T-helper 1 cell (primary cell): ENCODE measurements at places on chromosomes 6 and 20.

- no peak for DNase-seq
Observed at GRCh38 chr6:50602292-50602691, 111.0 kb upstream of the TFAP2D start.

DNA sequence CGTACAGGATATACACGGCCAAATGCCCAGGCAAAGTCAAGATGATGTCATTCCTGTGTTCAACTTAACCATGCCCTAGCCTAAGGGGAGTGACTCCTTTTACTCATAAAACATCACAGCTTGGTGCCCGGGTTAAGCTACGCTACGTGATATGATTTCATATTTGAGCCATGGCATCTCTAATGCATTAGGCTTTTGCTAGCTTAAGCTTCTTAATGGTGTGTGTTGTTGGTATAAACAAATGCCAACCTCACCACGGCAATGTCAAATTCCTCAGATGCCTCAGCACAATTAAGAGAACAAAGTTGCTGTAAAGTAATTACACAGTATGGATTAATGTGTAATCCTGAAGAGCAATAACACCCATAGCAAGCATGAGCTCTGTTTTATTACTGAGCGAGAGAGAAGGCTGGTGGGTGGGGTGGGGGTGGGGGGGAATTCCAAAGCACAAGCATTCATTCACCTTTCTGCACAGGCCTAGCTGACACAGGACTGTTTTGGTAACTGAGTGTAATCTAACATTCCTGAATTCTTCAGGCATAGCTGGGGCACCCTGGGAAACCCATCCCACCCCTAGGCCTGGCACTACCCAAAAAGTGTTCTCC lies 44.7 kb upstream of the CNKSR3 start:
- no peak for DNase-seq

DNA sequence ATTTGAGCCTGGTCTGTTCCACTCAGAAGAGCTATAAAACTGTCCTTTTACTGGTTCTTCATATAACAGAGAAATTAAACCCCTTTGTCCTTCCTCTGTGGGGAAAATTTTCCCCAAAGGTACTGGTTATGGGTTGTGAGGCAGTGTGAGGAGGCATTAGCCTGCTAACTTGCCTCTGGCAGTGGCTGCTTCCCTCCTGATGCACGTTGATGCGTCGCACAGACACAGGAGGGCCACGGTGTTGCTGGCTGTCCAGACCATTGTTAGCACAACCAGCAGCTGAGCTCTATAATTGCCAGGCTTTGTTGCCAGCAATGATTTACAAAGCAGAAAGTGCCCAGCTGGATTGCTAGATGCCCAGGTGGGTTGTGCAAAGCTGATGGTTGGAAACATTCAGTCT lies 10.1 kb downstream of the AAR2 start:
- DNase-seq: no peak

DNA sequence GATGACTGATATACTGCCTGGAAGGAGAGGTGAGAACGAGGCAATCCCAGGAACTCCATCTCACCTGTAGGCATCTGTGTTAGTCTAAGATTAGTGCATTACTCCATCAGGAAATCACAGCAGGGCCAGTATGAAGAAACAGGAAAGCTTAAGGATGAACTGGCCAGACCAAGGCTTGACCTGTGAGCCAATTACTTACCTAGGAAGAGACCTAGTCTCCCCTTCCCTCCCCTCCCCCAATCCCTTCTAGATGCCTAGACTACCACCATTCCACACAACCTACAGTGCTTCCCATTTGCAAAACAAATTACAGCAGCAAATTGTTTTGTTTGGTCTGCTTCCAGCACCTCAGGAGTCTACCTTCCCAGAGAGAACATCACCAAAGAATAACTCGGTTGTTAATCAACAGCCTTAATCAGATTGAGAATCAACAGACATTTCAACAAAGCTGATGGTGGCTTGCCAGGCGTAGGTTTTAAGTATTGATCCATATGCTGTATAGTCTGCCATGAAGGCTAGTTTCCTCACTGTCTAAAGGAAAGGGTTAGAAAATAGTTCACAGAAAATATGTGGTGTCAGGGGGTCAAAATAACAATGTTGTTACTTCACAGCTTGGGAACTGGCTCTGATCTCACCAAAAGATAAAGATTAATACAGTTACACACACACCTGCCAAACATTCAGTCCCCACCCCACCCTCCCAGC lies 10.1 kb downstream of the PKHD1 start:
- DNase-seq: no peak

DNA sequence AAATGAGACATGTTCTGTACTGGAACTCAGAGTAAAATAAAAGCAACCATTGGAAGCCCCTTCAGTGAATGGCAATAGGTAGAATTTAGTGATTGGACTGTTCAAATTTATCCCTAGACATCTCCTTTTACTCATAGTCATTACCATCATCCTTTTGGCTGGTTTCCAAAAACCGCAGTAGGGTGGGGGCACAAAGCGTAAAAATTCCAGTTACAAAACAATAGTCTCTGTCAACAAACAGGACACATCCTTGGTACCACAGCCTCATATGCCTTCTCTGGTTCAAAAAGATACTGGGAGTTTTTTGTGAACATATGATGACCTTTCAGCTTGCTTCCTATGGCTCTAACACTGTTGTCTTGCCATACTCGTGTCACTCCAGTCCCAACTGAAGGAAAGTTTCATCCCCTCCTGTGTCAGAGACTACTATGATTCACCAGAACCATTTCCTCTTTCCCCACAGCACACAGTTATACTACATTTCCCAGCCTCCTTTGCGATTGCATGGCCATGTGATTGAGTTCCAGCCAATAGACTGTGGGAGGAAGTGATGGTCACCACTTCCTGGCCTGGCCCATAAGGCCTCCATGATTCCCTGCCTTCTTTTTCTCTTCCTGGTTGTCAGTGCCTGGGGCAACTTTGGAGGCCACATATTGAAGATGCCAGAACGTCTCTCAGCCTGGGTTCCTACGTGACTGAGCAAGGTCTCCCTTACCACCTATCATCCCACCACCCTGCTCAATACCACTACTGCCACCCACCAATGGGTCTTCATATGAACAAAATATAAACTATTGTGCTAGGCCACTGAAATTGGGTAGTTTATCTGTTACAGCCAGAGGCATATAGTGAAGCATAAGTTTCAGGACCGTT lies 162.4 kb downstream of the ID4 start:
- DNase-seq: no peak

DNA sequence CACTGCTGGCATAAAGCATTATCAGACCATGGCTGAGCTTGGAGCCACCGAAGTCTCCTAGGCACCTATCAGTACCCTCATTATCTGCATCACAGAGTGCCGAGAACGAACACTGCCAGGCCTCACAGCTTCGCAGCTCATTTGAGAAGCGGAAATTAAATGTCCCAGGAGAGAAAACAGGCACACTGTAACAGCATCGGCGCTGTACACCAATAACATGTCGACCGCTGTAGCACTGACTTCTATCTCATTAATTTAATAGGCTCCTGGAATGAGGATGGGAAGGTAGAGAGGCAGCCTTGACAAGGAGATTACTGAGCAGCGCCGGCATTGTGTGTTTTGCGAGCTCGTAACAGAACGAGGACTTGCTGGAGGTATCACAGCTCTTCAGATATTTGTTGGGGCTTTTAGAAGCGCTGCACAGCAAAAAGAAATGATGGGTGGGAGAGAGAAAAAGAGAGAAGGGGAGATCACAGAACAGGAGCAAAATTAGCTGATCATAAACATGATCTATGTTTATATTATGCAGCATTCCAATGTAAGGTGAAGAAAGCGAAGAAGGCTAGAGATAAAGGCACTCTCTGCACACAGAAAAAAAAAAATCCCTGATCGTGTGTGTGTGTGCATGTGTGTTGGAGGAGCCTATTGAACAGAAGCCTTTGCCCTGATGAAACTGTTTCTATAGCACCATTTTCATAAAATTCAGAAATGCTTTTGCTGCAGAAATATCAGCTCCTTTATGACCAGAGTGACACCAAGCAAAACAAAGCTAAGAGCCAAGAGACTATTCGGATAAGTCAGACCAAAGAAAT lies 29.2 kb downstream of the ID4 start:
- no peak for DNase-seq

GRCh38 chr20:38267296-38267695 lies 6.8 kb upstream of the KIAA1755 start:
- DNase-seq: no peak

GRCh38 chr20:25859649-25860530 lies 163.2 kb upstream of the ZNF337 start:
- DNase-seq: peak; percentile 79

GRCh38 chr6:39281312-39281980 lies 32.8 kb downstream of the KCNK17 start:
- DNase-seq: no peak

GRCh38 chr6:97917369-97917768 lies 634.4 kb upstream of the MMS22L start:
- DNase-seq: no peak

DNA sequence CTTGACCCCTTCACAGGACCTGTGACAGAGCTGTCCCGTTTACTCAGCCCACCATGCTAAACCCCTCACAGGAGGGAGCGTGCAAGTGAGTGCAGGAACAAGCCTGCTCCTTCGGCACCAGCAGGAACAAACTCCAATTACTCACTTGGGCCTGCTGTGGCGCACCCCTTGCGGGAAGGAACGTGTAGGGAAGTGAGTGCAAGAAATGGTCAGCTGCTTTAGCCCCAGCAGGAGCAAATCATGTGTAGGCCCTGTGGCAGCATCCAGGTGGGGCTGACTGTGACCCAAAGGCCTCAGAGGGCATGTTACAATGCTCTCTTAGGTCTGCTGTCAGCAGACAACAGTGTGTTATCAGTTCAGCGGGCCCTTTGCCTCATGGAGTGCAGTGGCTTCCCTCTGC lies 574.4 kb downstream of the PRKN start:
- DNase-seq: no peak

- DNase-seq: peak; percentile 14
Observed at GRCh38 chr6:33018904-33019303, 9.5 kb upstream of the HLA-DOA start.

DNA sequence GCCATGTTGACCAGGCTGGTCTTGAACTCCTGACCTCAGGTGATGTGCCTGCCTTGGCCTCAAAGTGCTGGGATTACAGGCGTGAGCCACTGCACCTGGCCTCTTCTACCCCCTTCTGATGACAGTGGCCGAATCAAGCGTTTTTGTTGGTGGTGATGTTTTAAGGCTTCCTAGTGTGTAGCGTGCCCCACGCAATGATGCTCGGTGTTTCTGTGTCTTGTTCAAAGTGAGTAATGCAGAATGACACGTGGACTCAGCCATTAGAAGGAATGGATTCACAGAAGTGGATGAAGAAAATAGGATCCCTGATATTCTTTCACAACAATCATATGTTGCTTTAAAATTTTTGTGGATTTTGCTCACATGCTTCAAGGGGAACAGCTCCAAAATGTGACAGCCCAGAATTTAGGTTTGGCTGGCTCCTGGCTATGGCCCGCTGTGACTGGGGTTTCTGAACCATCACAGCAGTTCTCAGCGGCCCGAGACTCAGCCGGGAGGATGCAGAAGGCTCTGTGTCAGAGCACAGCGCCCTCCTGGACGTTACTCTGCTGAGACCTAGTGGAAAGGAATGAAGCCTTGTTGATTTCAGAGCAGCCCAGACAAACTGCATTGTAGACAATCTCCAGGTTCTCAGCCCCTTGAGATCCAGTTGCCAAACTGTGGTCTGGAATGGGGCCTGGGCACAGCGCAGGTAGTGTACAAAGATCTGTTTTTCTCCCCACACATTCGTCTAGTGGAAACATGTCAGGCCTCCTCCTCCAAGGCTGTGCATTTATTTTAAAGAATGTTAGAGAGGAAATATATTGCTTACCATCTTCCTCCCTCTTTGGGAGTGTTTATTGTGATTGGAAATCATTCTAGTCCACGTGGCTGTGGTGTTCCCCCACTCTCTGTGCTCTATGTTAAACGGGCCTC lies 57.6 kb upstream of the TIAM2 start:
- DNase-seq: no peak

DNA sequence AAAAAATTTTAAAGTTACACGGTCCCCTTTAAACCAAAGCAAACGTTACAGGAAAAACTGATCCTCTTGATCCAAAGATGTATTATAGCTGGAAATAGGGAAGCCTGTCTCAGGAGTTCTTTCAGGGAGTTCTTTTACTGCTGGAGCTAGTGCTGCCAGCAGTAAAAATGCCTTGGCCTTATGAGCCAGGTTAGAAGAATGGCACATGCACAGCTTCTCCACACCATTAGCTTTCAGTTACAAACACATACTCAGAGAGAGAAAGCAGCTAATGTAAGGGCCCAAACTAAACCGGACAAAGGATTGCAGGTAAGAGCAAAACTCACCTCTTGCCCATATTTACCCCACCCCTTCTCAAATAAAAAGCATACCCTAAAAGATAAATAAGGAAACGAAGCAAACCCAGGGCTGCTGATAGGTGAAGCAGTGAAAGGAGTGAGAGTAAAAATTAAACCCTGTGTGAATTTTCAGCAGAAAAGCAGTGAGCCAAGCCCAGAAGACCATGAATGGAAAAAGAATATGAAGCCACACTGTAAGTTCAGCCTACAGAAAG lies 19.0 kb downstream of the TBC1D20 start:
- DNase-seq: no peak

- no peak for DNase-seq
Observed at GRCh38 chr6:79158856-79159516, 75.5 kb downstream of the HMGN3 start.
